Inflammatory macrophage (primary cell): ENCODE measurements at places on chromosomes 1 and 21.

DNA sequence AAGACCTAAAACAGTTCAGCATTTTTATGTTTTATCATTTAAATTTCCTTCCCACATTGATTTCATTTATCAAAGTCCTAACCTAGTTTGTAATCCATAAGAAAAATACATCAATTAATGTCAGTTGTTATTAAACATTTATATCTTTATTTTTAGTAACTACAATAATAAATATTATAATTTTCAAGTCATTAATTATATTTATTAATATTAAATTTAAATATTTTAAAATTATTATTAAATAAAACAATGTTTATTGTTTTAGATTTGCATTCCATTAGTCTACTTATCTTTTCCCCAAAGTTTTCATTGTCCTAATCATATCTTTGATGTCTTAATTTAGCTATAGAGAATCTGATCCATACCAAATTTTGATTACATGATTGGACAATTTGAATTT lies 368.9 kb downstream of the PLA2G4A start:
- DNase-seq, result no peak

DNA sequence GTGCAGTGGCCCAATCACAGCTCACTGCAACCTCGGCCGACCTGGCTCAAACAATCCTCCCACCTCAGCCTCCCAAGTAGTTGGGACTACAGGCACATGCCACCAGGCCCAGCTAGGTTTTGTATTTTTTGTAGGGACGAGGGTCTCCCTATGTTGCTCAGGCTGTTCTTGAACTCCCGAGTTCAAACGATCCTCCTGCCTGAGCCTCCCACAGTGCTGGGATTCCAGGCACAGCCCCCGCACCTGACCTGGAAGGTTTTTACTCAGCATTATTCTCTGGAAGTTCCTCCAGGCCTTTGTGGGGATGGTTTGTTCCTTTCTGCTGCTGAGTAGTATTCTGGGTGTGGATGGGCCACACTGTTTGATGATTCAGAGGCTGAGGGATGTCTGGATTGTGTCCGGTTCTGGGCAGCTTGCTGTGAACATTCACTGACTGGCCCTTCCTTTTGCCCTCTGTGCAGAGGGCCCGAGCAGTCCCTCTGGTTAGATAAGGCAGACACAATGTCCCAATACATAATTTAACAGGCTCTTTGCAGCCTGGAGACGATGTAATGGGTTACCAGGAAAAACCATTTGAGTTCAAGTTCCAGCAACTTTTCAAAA lies 6.0 kb upstream of the TRAPPC10 start:
- no peak for DNase-seq

DNA sequence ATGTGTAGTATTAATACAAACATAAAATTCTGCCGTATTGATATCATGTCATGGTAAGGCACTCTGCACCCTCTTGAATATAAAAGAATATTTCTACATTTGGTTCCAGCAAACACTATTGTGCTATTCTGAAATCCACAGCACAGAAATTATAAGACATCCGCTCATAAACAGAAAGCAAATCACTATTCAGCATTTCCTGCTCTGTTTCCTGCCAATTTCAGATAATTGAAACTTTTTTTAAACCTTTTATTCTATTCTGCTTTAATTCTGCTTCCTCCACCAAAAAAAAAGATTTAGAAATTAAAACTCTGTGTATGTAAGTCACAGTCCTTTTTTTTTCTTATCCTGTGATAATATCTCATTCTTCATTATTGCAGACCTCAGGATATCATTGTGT lies 39.6 kb upstream of the PLEKHO1 start:
- no peak for DNase-seq

DNA sequence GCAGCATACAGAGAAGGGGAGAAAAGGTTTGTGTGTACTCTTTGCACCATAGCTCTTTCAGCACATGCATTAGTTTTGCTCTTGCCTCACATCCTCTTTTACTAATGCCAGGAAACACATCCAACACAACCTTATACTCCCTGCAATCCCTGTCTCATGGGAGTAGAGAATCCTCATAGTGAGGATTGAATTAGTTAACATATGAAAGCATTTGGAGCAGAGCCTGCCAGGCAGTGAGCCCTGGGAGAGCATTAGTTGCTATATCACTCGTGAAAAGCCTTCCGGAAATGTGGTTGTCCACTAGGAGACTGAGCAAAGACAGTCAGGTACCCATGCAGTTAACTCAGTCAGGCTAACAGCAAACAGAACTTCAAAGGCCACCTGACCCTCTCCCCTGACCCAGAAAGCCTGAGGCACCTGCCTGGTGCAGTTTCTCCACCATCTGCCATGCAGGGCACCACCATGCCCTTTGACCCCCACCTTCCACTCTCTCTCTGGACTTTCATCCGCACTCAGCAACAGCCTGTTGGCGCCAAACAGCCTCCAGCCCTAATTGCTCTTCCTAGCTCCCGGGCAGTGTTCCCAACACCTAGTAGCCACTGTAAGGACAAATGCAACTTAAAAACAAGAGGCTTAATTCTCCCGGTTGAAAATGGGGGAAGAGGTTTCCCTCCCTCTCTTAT lies 14.9 kb upstream of the AGT start:
- no peak for DNase-seq

- no peak for DNase-seq
These were observed 1293.9 kb downstream of the PLA2G4A start for GRCh38 chr1:188122646-188123045.

DNA sequence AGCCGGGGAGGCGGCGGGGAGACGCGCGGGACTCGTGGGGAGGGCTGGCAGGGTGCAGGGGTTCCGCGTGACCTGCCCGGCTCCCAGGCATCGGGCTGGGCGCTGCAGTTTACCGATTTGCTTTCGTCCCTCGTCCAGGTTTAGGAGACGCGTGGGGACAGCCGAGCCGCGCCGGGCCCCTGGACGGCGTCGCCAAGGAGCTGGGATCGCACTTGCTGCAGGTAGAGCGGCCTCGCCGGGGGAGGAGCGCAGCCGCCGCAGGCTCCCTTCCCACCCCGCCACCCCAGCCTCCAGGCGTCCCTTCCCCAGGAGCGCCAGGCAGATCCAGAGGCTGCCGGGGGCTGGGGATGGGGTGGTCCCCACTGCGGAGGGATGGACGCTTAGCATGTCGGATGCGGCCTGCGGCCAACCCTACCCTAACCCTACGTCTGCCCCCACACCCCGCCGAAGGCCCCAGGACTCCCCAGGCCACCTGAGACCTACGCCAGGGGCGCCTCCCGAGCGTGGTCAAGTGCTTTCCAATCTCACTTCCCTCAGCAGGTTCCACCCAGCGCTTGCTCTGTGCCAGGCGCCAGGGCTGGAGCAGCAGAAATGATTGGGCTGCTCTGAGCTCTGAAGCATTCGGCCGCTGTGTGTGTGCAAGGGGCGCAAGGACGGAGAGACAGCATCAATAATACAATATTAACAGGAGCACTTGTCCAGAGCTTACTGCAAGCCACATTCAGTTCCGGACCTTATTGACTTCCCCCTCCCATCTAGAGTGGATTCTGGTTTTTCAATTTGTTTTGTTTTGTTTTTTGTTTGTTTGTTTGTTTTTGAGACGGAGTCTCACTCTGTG lies 10.3 kb downstream of the SIM2 start:
- DNase-seq, result no peak

GRCh38 chr1:56137090-56137489 lies 442.3 kb downstream of the PLPP3 start:
- no peak for DNase-seq

DNA sequence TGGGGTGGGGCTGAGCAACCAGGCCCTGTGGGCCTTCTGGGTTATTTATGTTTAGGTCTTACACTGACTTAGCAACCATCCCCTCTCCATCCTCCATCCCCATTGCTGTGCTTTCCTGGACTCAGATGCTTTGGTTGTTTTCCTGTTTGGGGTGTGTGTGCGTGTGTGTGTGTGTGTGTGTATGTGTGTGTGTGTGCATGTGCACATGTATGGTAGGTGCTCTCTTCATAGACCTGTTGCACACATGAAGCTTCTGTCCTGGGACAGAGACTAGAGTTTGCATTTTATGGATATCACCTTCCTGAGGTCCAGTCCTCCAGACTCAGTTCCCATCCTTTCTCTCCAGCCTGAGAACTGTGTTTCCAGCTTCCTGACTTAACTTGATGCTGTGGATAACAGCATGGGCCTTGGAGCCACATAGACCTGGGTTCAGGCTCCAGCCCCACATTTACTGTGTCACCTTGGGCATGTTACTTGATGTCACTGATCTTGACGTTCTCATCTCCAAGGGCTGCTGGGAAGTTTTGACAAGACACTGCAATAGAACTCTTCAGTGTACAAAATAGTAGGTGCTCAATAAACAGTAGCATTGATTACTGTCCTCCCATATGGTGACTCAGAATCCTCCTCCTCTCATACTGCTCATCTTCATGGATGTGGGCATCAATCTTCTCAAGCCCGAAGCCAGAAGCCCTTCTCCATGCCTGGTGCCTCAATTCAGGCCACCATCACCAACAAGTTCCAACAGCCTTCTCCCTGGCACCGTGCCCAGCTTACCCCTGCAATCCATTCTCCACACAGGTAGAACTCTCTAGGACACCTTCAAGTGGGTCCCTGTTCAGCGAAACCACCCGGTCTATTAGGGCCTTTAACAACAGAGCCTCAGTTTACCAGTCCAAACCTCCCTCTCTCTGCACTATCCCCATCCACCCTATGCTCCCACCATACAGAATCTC lies 181.8 kb upstream of the EDN2 start:
- no peak for DNase-seq

DNA sequence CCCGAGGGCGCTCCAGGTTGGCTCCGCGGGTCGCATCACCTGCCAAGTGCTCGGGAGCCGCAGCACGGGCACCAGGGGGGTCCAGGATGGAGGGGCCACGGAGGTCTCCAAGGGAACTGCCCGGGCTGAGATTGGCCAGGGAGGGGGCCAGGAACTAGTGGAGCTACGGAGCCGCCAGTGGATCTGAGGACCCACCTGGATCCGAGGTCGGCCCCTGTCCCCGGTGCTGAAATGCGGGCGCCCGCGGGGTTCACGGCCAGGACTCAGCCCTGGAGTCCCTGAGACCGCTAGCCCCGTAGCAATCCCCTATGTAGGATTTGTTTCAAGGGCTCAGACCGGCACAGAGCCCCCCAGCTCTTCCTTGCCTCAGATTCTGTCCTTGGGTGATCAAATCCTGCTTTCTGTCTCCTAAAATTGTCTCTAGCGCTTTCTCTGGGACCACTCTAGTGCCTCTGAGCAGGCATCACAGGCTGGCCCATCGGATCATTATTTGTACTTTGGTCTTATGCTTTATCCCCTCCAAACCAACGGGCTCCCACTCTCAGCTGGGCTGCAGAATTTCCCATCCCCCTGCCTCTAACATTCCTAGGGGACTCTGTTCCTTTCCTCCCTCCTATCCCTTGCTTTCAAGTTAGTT lies 27.3 kb downstream of the KIAA2013 start:
- no peak for DNase-seq

GRCh38 chr21:41636636-41637630 lies 129.0 kb upstream of the TMPRSS2 start:
- DNase-seq, result no peak

DNA sequence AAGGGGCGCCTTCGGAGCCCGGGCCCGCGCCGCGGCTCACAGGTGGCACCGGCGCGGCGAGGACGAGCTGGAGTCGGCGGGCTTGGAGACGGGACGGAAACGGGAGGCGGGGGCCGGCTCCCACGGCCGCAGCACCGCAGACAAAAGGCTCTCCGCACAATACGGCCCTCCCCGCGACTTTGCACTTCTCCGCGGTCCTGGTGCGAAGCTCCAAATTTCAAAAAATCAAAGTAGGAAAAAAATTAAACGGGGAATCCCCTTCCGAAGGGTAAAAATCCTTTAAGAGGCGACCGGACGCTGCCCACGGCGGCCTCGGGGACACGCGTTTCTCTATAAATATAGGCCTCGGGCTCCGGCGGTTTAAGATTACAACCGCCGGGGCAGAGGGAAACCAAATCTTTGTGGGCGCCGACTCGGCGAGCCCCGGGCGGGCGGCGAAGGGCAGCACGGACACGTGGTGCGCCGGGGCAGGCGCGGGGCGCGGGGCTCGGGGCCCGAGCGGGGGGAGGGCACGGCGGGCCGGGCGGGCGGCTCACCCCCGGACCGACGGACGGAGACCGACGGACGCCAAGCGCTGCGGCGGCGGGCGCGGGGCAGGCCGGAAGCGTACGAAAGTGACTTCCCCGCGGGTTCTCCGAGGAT lies 453 bp downstream of the PABPC4 start:
- peak; percentile 29 for DNase-seq

- no peak for DNase-seq
These were observed 215.8 kb downstream of the TRABD2B start for GRCh38 chr1:47781171-47781959.

DNA sequence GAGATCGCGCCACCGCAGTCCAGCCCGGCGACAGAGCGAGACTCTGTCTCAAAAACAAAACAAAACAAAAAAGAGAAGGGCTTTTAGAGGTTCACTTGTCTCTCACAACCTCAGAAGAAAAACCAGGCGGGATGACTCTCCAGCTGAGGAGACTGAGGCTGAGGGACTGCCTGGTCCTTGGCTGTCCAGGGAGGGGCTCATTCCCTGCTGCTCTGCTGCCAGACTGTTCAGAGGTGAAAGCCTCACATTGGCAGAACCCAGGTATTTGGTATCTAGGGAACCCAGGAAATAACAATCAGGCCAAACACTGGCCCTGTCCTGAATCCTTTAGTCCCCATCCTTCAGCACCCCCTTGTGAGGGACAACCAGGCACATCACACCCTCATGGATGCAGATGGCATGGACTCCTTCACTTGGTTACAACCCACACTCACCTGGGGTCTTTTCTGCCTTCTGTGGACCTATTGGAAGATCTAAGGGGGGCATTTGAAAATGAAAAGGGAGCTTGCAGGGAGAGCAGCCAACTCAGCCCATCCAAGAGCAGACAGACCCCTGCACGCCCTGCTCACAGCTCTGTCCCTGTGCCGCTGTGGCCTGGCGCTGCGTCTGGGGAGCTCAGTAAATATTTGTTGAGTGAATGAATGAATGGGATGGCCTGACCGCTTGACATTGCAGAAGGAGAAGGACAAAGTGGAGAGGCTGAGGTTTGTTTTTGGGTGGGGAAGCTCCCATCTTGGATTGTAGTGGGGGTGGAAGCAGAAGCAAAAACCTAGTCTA lies 33.4 kb downstream of the CD247 start:
- DNase-seq, result no peak

GRCh38 chr1:183251959-183252450 lies 65.9 kb downstream of the LAMC2 start:
- DNase-seq, result no peak

GRCh38 chr21:29949991-29950390 lies 10.2 kb upstream of the GRIK1 start:
- DNase-seq, result no peak

GRCh38 chr1:15958111-15958510 lies 17.8 kb downstream of the ZBTB17 start:
- DNase-seq, result no peak

- DNase-seq, result no peak
These were observed 156.1 kb downstream of the PIGK start for GRCh38 chr1:77063118-77063517.

GRCh38 chr21:39610703-39611102 lies 2.0 kb upstream of the B3GALT5 start:
- DNase-seq, result no peak

DNA sequence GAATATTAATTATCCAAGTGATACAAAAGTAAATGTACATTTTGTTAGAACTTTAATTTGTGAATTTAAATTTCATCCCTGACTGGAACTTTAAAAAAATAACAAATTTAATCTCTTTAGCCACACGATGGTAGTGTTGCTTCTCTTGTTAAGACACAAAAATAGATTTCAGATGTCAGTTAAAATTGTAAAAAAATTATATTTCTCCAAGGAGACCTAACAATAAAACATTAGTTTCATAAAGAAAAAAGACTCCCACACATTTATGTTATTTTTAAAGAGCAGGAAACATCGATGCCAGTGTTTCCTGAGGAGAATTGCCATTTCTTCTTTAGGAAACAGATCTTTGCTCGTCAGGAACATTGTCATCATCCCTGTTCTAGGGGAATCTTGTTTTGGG lies 74.0 kb upstream of the DEPDC1 start:
- no peak for DNase-seq
